NCI-H82 (cell line): ENCODE measurements at places on chromosomes 1 and 21.
A peak's percentile ranks its signal among the peaks of the same experiment; 100 is the strongest.

GRCh38 chr1:228337711-228338520, 68.7 kb downstream of the TRIM11 start:
- DNase-seq: no peak

GRCh38 chr1:61807606-61808140, 65.4 kb downstream of the PATJ start:
- no peak for DNase-seq

DNA sequence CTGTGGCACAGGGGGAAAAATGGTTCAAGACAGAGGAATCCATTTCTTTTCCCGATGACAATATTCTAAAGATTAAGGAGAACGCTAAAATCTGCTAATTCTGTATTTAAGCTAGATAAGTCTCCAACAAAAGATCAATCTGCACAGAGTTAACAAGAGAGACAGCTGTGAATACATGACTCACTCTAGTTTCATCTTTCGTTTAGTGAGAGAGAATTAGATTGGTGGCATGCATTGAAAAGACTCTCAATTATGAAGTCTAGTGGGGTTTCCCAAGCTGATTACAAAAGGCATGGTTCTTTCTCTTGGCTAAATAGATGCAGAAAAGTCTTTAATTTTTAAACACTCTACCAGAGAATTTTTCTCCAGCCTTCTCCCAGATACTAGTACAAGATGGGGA, 34.4 kb downstream of the CAPN9 start:
- no peak for DNase-seq

DNA sequence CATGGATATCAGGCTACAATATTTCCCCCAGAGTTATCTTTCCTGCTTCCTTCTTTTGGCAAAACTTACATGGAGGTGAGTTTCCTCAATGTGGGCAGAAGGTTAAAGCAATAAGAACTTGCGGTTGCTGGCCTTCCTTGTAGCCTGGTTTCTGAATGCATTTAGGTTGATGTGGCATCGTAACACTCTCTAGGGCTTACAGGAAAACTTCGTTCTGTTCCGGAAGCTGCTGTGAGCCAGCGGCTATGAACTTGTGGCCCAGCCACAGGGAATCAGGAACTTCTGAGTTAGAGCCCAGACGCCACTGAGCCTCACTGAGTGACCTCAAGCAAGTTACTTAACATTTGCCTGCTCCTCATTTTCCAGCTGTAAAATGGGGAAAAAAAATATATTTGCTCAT, 623.4 kb upstream of the ADAMTS5 start:
- DNase-seq: no peak

DNA sequence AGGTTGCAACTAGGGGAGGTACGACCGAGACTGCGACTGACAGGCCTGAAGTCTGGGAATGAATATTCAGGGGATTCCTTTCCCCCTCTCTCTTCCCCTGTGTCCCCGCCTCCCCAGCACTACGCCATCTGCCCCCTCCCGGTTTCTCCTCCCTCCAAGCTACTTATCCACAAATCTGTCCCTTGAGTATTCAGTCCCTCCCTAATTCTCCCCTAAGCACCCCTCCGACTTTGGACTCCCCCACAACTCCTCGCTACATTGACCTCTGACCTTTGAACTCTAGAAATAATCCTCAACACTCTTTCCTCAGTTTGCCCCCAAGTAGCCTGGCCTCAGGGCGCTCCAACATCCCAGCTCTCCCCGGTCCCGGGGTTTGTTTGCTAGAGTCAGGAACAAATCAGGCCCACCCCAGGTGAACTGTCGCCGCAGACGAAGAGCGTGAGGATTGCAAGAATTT, 393 bp downstream of the LYSMD1 start:
- DNase-seq: peak; percentile 98

GRCh38 chr1:172143384-172144055, 277.0 kb upstream of the C1orf105 start:
- no peak for DNase-seq

- DNase-seq: peak; percentile 44
Measured at GRCh38 chr1:228393268-228393701, 13.3 kb downstream of the TRIM11 start.

DNA sequence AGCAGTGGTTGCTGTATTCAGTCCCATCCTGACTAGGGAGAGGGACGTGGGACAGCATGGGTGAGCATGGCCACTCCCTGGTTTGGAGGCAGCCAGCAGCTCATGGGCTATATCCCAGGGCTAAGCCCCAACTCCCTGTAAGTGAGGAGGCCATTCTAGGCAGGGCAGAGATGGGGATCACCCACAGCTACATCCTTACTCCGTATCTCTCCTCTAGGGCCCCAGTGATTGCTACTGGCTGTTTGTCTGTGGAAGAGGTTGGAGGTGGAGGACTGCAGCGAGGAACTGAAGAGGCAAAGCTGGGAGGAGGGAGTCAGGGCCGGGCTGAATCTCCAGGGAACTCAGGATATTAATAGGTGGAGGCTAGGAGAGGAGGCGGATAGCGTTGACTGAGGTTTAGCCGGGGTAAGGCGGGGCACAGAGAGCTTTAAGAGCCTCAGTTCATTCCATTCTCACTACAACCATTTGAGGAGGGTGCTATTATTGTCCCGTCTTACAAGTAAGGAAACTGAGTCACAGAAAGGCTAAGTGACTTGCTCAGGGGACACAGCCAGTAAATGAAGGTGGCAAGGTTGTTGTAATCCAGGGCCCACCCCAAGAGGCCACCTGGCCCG, 6.8 kb downstream of the OLIG2 start:
- DNase-seq: no peak

DNA sequence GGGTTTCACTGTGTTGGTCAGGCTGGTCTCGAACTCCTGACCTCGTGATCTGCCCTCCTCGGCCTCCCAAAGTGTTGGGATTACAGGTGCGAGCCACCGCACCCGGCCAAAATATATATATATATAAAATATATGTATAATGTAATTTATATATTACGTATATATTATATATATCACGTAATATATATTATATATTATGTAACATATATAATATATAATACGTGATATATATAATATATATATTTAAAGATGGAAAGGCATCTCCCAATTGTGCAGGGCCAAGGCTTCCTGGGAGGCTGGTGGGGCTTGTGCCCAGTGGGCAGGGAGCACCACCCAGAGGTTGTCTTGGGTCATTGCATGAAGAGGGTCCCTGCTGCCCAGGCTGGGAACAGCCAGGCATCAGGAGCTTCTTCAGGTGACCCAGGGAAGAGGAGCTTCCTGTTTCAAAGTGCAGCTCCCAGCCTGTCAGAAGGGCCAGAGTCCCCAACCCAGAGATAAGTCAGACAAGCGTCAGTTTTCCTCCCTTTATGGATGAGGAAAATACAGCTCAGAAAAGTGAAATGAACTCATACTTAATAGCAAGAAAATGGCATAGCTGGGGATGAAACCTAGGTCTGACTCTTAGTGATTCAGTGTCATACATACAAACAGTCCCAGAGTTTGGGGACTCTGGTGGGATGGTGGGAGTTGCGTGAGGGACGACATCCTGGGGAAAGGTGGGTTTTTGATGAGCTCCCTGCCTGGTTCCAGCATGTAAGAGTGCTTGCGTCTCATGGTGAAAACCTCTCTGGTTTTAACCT, 12.0 kb downstream of the UBE2Q1 start:
- peak; percentile 84 for DNase-seq

GRCh38 chr1:111879081-111879480, 110.4 kb downstream of the KCND3 start:
- DNase-seq: no peak

- DNase-seq: no peak
Measured at GRCh38 chr1:19294638-19295037, 6.1 kb upstream of the AKR7A3 start.

- peak; percentile 85 for DNase-seq
Measured at GRCh38 chr1:28517649-28517999, 11.8 kb downstream of the RCC1 start.

- peak; percentile 100 for DNase-seq
Measured at GRCh38 chr1:33036526-33037503, at the start of gene AK2. Gene AK2, minus strand, starts transcription at chr1:33036883. Its CDS starts 55 bp downstream, at chr1:33036828.

DNA sequence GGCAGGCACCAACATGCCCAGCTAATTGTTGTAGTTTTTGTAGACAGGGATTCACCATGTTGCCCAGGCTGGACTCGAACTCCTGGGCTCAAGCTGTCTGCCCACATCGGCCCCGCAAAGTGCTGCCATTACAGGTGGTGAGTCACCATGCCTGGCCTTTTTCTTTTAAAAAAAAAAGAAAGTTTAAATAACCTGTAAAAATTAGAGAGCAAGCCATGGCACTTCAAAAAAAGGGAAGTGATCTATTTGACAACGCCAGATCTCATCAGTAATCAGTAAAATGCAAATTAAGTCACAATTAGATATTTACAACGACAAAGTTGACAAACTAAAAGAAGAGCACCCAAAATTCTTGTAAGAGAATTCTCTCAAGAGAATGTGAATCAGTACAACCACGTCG, 2.9 kb upstream of the RBBP5 start:
- DNase-seq: no peak

DNA sequence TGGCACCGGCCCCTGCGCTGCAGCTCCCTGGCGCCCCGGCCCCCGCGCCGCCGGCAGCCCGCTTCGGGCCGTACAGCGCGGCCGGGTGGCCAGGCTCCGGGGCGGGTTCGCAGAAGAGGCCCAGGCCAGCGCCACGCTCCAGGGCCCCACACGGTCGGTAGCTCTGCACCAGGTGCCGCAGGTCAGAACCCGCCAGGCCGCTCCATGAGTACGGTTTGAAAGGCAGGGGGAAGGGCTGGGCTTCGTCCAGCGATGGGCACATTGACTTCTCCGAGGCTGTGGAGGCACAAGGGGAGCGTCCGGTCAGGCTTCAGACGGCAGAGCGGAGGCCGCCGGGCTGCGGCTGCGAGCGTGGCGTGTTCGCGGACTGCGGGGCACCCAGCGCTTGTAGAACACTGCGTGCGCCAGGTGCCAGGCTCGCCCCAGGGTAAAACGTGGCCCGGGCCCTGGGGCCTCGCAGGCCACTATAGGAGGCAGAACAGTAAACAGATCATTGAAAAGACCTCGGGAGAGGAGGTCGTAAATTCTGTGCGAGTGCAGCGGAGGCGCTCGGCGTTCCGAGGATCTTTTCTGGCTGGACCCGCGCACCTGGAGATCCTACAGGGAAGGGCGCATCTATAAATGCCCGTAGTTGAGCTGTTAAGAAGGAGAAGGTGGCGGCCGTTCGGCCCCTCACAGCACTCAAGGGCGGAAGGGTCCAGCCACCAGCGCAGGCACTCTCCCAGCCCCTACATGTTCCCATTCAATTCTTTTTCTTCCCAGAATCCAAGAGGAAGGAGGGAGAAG, 5.7 kb downstream of the GFI1 start:
- DNase-seq: no peak

DNA sequence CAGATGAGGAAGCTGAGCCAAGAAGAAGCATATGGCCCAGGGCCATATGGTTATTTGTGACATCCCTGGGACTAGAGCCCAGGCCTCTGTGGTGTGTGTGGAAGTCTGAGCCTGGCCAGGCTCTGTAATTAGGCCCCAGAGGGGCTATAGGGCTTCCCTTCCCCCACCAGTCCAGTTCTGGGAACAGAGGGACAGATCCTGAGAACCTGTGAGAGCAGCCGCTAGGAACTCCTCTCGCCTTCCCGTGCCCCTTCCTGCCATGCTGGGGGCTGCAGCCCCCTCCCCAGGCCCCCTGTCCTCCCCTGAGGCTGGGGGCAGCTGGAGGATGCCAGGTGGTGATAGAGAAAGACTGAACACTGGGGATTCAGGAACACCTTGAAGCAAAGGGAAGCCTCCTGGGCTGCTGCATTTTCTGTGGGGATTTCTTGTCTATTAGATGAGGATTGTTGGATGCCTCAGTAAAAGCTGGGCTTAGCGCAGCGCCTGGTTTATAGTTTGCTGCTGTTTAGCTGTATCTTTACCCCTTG, 33.3 kb downstream of the COQ8A start:
- peak; percentile 89 for DNase-seq

- DNase-seq: no peak
Measured at GRCh38 chr1:230757856-230758708, 10.9 kb downstream of the CAPN9 start.

DNA sequence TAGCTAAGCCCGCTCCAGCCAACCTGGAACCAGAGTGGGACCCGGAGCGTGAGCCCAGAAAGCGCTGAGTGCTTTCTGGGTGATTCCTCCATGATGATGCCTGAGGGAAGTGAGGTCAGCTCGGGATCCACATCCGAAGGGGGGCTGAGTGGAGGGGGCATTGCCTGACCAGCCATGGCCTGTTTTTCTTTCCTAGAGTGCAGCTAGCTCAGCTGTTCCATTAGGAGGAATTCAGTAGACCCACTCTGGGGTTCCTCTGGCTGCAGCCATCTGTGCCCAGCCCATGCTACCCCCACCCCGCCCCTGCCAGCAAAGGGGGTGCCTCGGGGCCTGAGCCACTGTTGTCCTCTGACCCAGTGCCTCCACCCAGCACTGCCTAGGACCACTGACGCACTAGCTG, 9.6 kb upstream of the SLC25A34 start:
- DNase-seq: no peak

DNA sequence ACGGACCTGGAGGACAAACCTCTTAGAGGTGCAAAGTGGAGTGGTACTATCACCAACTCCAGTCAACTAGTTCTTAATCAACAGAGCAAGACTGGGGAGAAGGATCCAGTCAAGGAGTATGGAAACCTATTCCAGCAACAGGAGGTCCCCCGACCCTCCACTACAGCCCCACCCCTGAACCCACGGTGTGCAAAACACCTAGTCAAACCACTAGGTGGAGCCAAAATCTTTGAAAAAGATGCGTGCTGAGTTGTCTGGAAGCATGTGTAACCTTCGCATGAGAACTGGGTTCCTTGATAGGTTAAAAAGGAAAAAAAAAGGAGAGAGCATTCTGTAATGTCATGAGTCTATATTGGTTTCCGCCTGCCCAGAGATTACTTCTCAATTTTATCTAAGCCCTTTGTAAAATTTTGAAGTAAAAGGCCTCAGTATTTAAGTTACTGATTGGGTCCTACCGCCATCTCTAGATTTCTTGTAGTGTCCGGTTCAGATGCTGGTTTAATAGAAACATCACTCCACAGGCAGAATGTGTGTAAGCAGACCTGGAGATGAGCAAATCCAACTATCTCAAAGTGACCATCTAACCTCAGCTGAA, 81.9 kb upstream of the HAO2 start:
- peak; percentile 90 for DNase-seq

DNA sequence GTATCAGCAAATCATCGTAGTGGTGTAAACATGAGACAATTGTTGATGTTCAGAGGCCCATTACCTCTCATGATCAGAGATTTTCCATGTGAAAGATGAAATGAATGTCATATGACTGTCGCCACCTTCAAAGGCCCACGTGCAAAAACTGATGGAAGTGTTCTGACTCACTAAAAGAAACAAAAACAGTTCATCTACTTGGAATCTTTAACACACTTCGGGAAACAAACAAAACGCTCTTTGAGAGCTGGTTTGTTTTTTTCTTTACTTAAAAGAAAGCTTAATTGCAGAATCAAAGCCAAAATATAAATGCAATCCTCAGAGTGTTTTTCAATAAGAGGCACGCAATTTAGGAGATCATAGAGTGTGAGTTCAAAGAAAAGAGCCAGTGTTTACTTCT, 100.8 kb downstream of the PLPPR4 start:
- no peak for DNase-seq

GRCh38 chr1:58062635-58063034, 483.9 kb downstream of the OMA1 start:
- DNase-seq: no peak

- peak; percentile 62 for DNase-seq
Measured at GRCh38 chr1:226823643-226824042, 46.8 kb upstream of the PSEN2 start.

GRCh38 chr1:208203848-208204609, 40.2 kb downstream of the PLXNA2 start:
- no peak for DNase-seq
